WTC11 (cell line): ENCODE measurements at places on chromosomes 3 and 15.

GRCh38 chr15:67784090-67784781 lies 41.1 kb upstream of the SKOR1 start:
- no peak overlapping the region for H3K4me3 ChIP-seq
- no peaks in the 10 kb centered on the region for H3K27me3 ChIP-seq
- DNase-seq: no peak
- peaks cover 55% of the 10 kb centered on the region for H3K4me1 ChIP-seq
- H3K36me3 ChIP-seq: no peaks in the 10 kb centered on the region

- H3K27me3 ChIP-seq: no peaks in the 10 kb centered on the region
- peaks cover 34% of the 10 kb centered on the region for H3K4me1 ChIP-seq
- DNase-seq: peak; percentile 78
- no peak overlapping the region for H3K4me3 ChIP-seq
Measured at GRCh38 chr3:128226795-128227395, 73.6 kb downstream of the EEFSEC start.

GRCh38 chr3:27076815-27077630 lies 292.2 kb downstream of the NEK10 start:
- H3K4me3 ChIP-seq: no peak overlapping the region
- no peak for DNase-seq
- no peak overlapping the region; the same call in 1 of the 2 replicates for H3K27ac ChIP-seq
- H3K4me1 ChIP-seq: peaks cover 62% of the 10 kb centered on the region
- peaks cover 3% of the 10 kb centered on the region for H3K36me3 ChIP-seq

DNA sequence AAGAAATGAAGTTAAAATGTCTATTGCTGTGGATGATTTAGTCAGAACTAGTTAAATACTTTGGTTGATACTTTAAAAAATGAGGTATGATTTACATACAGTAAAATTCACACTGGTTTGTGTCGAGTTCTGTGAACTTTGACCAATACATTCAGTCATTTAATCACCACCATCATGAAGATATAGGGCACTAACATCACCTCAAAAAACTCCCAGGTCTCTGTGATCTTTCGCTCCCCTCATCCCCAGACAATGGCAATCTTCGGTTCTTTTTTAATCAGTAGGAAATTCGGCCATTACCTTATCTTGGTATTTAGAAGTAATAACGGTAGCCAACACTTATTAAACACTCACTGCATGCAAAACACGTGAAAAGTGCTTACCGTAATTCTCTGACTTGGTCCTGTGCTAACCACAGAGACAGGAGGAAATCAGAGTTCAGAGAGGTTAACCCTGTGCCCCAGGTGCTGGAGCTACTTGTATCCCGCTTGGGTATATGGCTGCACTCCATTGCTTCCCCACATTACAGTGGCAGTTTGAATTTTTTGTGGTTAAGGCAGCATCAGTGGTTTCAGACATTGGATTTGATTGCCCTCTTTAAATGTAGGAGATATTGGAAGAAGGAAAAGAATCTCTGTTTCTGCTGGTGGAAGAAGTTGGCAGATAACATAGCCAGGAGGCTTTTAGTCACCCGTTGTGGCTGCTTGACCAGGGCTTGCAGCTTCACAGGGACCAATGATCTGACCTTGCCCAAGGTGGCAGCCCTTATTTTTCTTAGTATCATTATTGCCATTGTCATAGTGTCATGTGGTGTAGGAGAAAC lies 4.2 kb downstream of the PLCL2 start:
- peaks cover 67% of the 10 kb centered on the region for H3K4me1 ChIP-seq
- H3K27ac ChIP-seq: no peak overlapping the region
- H3K36me3 ChIP-seq: no peaks in the 10 kb centered on the region
- DNase-seq: no peak

GRCh38 chr15:100775581-100776185 lies 103.9 kb upstream of the ALDH1A3 start:
- H3K4me1 ChIP-seq: peaks cover 15% of the 10 kb centered on the region
- H3K36me3 ChIP-seq: peaks cover 13% of the 10 kb centered on the region
- H3K4me3 ChIP-seq: no peak overlapping the region
- peak; percentile 0 for DNase-seq
- H3K27ac ChIP-seq: no peak overlapping the region

DNA sequence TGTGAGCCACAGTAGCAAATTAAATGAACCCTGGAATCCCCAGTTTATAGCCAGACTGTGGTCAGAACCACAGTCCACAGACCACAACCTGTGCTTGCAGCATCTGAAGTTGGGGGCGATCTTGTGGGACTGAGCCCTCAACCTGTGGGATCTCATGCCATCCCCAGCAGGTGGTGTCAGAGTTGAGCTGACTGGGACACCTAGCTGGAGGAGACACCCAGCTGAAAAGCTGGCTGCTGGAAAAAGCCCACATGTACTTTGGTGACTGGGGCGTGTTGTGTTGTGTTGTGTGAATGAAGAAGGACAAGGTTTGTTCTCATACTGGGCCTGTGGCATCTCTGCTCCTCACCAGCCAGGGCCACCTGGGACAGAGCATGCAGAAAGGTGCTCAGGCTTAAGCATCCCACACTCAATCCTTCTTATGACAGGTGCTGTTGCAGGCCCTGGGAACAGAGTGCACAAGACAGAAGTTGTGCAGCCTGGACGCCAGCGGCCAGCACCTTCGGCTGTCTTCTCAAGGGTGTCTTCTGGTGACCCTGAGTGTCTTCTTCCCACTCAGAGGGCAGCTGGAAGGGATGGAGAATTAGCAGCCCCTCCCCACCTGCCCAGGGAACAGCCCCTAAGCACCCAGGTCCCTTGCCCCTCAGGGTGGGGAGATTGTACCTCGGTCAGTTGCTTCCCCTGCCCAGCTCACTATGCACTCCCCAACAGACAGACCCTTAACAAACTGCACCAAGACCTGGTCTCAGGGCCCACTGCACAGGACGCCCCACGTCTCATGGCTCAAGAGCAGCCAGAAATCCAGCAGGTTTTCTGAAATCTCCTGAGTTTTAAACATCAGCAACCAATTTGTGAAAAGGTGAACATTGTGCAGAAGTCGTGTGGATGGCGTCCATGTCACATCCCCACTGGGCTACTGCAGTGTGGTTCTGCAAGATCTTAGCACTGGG lies 2.2 kb upstream of the UROC1 start:
- H3K36me3 ChIP-seq: no peaks in the 10 kb centered on the region
- no peak for DNase-seq
- peaks cover 17% of the 10 kb centered on the region for H3K27me3 ChIP-seq
- no peak overlapping the region for H3K27ac ChIP-seq

GRCh38 chr3:17707813-17708543 lies 34.5 kb downstream of the TBC1D5 start:
- H3K27ac ChIP-seq: no peak overlapping the region
- DNase-seq: no peak
- H3K27me3 ChIP-seq: no peaks in the 10 kb centered on the region
- H3K36me3 ChIP-seq: peaks cover 8% of the 10 kb centered on the region
- H3K4me3 ChIP-seq: no peak overlapping the region
- no peaks in the 10 kb centered on the region for H3K4me1 ChIP-seq

- H3K27ac ChIP-seq: no peak overlapping the region
- DNase-seq: no peak
- no peaks in the 10 kb centered on the region for H3K27me3 ChIP-seq
Measured at GRCh38 chr15:61915640-61916039, 144.6 kb downstream of the VPS13C start.

- no peaks in the 10 kb centered on the region; the same call in 1 of the 2 replicates for H3K27me3 ChIP-seq
- peak overlapping the region; percentile 75 for H3K4me3 ChIP-seq
- peak overlapping the region; percentile 91 for H3K27ac ChIP-seq
- H3K4me1 ChIP-seq: peaks cover 60% of the 10 kb centered on the region
- DNase-seq: peak; percentile 69
Measured at GRCh38 chr15:90869601-90870353, 1.4 kb downstream of the FURIN start.

DNA sequence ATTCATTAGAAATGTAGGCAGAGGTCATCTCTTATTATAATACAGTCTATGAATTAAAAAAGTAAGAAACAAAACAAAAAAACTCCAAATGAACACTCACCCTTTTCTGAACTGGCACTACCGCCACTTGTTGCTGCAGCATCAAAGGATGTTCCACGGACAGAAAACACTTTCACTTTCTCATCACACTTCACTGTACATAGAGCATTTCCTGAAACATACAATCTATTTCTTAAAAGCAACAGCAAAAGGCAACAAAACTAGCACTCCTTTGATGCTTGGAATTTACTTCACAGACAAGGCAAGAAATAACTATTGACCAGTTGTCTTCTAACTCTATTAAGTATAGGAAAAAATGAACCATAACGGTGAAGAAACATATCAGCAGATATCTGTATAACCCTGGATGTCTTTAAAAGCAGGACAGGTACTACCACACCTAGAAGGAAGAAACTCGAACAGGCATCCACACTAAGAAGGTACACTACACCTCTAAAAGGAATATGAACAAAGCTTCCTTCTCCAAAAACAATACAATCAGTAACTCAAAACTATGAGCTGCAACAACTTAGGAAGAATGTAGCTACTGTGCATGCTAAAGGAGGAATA lies 24.9 kb downstream of the ETFA start:
- no peak overlapping the region for H3K27ac ChIP-seq
- no peak for DNase-seq
- H3K27me3 ChIP-seq: no peaks in the 10 kb centered on the region
- peaks cover 21% of the 10 kb centered on the region; the same call in 1 of the 2 replicates for H3K36me3 ChIP-seq

DNA sequence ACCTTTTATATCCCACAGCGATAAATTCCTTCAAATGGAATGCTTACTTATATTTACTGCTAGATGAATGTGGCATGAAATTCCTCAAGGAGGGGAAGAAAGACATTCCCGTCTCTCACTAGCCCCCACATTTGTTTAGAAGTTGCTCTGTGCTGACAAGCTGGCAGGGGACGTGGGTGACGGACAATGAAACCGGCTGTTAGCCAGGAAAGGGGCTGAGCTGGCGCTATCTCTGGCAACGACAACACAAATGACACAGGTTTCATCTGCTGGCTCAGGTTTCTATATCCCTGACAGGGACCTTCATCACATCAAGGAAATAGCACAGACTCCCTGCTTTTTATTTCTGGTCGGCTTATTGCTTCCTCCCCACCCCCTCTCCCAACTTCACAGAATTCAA lies 15.8 kb downstream of the RUVBL1 start:
- DNase-seq: no peak
- no peak overlapping the region for H3K27ac ChIP-seq
- H3K27me3 ChIP-seq: no peaks in the 10 kb centered on the region
- H3K36me3 ChIP-seq: peaks cover 74% of the 10 kb centered on the region

GRCh38 chr3:14926592-14926991 lies 20.8 kb upstream of the NR2C2 start:
- no peak overlapping the region for H3K4me3 ChIP-seq
- H3K27ac ChIP-seq: no peak overlapping the region
- no peak for DNase-seq
- no peaks in the 10 kb centered on the region for H3K36me3 ChIP-seq

DNA sequence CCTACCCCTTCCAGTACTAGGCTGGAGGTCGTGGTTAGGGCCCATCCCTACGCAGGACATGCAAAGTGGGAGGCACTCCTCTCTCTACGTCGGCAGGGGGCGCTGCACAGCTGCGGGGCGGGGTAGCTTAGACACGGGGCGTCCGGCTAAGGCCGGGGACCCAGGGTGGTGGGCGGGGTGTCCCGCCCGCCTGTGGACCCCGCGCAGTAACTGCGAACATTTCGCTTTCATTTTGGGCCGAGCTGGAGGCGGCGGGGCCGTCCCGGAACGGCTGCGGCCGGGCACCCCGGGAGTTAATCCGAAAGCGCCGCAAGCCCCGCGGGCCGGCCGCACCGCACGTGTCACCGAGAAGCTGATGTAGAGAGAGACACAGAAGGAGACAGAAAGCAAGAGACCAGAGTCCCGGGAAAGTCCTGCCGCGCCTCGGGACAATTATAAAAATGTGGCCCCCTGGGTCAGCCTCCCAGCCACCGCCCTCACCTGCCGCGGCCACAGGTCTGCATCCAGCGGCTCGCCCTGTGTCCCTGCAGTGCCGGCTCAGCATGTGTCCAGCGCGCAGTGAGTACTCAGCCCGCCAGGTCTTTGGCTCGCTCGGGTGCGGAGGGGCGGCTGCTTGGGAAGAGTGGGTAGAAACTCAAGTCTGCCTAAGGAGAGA lies at the start of gene IL12A:
Gene IL12A (plus strand): TSS at position 219 of the 655 bp plus-strand sequence.
- H3K27ac ChIP-seq: no peak within 1 kb of the TSS
- peaks cover 24% of the 10 kb centered on the region for H3K4me1 ChIP-seq
- H3K4me3 ChIP-seq: peak within 1 kb of the TSS; percentile 75
- peaks cover 33% of the 10 kb centered on the region for H3K27me3 ChIP-seq
- DNase-seq: peak; percentile 87

DNA sequence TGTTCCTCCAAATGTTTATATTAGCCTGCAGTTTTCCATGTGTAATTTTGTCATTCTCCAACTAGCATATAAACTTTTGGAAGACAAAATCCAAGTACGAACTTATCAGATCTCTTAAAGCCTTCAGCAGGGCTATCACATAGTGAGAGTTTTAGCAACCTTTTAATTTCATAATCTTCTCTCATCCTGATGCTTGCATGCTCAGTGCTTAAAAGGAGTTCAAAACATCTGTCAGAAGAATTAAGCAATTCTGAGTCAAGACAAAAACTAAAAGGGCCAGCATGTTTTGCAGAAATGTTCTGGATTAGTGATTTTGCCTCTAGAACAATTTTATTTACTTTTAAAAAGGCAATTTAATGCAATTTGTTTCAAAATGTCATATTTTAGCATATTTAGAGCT lies 73.4 kb upstream of the SLC2A2 start:
- no peak for DNase-seq
- H3K27me3 ChIP-seq: no peaks in the 10 kb centered on the region
- no peak overlapping the region for H3K27ac ChIP-seq

DNA sequence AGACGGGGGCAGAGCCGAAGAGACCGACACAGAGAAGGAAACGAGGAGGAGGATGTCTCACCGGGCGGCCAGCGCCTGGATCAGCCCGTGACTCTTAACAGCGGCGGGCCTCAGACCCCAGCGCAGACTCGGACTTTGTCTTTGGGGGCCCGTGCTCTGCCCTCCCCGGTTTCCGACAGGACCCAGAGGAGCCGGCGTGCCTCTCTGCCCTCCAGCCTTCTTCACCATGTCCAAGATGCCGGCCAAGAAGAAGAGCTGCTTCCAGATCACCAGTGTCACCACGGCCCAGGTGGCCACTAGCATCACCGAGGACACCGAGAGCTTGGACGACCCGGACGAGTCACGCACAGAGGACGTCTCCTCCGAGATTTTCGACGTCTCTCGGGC lies 1.0 kb downstream of the TSC22D2 start:
- peaks cover 4% of the 10 kb centered on the region; the same call in 1 of the 2 replicates for H3K36me3 ChIP-seq
- H3K4me3 ChIP-seq: peak overlapping the region; percentile 73
- DNase-seq: no peak
- peak overlapping the region; percentile 91 for H3K27ac ChIP-seq

DNA sequence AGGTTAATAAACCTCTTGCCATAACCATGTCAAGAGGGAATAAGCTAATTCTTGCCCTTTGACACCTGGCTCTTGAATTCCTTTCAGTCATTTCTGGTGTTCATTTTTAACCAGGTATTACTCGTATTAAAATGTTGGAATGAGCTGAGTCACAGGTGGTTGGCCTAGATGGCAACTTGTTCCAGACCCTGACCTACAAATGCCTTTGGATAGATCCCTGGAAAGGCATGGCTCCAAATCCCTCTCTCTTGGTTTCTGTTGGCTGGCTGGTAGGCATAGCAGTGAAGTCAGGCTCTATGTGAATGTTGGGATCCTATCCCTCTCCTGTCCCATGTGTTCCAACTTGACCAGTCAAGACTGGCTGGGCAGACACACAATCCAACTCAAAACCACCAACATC lies 277.1 kb upstream of the PROK2 start:
- H3K4me1 ChIP-seq: no peaks in the 10 kb centered on the region
- H3K4me3 ChIP-seq: no peak overlapping the region
- H3K27ac ChIP-seq: no peak overlapping the region
- H3K36me3 ChIP-seq: peaks cover 21% of the 10 kb centered on the region
